ENCODE measurements at places on chromosomes 11 and 22.

DNA sequence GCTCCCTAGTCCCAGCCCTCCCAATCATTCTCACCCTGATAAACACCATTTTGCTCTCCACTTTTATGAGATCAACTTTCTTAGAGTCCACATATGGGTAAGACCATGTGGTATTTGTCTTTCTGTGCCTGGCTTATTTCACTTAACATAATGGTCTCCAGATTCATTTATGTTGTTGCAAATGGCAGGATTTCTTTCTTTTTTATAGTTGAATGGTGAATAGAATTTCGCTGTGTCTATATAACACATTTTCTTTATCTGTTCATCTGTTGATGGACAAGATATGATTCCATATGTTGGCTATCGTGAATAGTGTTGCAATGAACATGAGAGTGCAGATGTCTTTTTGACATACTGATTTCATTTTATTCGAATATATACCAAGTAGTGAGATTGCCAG is 367.4 kb upstream of the ARHGAP42 start:
- DNase-seq = no peak

GRCh38 chr11:12086271-12087074 is 23.9 kb upstream of the MICAL2 start:
- peak; percentile 7 for DNase-seq

DNA sequence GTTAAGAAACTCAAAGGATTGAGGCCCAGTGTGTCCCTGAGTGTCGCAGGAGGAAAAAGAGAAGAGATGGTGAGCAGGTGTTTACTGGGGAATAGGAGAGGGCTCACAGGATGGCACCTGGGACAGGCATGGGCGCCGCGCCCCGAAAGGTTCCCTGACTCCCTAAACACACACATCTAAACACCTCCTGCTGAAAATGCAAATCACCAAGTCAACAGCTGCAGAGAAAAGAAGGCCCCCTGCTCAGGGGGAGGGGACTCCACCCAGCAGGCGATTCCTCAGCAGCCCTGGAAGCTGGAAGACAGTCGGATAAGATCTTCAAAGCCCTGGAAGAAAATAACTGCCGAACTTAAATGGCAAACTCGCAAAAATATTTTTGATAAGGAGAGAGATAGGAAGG is 377.2 kb downstream of the BRD1 start:
- peak; percentile 90 for DNase-seq

- DNase-seq = no peak
Measured at GRCh38 chr11:69659591-69659990, 15.6 kb downstream of the LTO1 start.

GRCh38 chr11:10567446-10567845 is 1.0 kb downstream of the LYVE1 start:
- no peak for DNase-seq

All from NCI-H2171 treated with DMSO at 0.1 percent for 48 hours (cell line).